Right renal pelvis (tissue), 4 donors: ENCODE measurements at places on chromosomes 12 and 14.
A peak's percentile ranks its signal among the peaks of the same experiment; 100 is the strongest.

- no peak for DNase-seq
Observed at GRCh38 chr12:105212438-105212837, 23.5 kb downstream of the APPL2 start.

DNA sequence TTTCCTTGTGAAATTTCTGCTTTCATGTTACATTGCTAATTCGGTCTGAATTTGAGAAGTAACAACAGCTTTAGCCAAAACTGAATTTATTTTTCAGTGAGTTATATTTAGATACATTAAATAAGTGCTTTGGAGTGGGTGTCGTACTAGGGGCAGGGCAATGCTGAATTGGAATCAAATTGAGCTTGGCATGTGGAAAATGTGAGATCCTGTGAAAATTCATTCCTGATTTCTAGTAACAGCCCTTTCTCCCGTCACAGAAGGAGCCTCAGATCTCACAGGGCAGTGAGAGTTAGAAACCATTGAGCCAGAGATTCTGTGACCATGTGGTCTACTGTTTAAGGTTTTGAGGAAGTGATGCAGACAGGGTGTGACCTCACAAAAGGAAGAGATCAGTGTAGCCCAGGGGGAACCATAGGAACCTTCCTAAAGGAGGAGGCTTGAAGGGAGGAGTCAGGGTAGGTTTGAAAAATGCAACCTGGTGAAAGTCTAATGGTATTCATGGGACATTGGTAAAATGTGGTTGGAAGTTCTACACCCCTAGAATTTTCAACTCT, 1136.8 kb downstream of the AACS start:
- DNase-seq = no peak

GRCh38 chr12:115013236-115013981, 329.4 kb upstream of the TBX3 start:
- DNase-seq = peak; percentile 82

- no peak for DNase-seq
Observed at GRCh38 chr14:101237252-101237616, 324.1 kb upstream of the DIO3 start.

DNA sequence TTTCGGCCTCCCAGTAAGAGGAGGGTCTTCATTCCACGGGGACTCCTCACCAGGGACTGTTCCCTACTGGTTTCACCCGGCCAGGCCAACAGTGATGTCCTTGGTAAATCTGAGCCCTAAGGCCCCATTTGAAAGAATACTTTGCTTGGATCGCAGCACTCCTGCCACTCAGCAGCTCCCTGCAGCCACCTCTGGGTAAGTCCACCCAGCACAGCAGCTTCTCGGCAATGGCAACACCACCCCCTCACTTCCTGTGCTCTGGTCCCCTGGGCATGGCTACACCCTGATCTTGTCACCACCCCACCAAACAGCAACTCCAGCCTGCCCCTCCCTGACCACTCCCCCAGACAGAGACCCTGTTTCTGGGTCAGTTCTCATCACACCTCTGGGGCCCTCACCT, 100.3 kb downstream of the SETD3 start:
- DNase-seq = no peak

DNA sequence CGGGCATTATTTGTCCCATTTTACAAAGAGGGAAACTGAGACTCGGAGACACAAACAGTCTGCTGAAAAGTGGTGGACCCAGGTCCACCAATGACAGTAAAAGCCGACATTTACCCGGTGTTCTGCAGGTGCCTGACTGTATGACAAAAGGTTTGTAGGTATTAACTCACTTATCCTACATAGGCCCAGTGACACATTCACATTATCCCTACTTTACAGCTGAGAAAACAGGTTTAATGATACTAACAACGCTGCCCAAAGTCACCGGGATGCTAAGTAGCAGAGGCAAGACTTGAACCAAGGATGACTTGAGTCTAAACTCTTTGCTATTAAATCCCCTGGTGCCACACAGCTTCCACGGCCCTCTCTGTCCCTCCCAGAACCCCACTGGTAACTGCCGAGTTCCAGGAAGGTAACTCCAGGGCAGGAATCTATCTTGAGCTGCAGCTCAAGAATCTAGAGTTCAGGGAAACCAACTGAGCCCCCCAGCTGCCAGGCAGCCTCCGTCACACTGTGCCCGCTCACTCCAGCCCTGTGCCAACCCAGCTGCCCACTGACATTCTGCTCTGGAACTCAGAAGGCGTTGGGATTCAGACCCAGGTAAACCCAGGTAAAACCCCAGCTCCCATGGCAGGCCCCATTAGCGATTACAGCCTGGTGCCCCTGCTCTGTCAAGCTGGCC, 33.7 kb downstream of the SYNE3 start:
- DNase-seq = no peak

DNA sequence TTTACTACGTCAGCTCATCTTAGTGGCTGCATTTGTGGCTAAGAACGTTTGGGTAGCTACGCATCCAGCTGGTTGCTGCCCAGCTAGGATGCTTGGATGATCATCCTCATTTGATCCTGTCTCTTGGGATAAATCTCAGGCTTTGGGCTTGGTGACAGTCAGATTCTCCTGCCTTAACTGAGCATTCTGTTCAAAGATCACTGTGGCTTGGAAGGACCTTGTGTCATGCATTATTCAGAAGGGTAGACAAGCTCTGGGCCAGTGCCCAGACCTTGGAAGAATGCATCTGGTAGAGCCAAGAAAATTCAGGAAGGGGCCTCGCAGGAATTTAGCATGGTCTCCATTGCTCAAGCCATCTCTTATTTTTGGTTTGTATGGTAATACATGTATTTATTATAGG, 188.4 kb downstream of the NRXN3 start:
- no peak for DNase-seq

GRCh38 chr14:102325791-102326345, 6.3 kb downstream of the ZNF839 start:
- no peak for DNase-seq

DNA sequence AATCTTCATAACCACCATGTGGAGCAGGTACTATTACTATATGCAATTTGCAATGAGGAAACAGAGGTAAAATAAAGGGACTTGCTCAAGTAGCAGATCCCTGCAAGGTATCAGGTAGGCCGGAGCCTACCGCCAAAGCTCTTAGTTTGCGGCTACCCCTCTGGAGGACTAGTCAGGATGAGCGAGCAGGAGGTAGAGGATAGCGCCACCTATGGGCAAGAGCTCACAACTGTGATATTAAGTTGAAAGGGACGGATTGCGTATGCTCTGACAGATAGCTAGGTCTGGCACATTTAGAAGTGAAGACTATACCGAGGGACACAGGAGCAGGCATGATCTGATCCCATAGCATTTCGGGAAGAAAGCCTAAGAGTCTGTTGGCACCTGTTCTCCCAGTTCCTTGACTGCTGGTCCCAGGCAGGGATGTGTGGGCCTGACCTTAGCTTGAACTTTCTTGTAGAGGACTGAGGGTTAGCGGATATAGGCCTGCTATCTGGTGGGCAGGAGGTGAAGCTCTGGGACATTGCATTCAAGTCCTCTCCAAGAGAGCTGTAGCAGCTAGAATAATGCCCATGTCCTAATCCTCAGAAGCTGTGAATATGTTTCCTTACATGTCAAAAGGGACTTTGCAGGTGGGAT, 48.0 kb downstream of the SLC17A8 start:
- peak; percentile 8 for DNase-seq

- no peak for DNase-seq
Observed at GRCh38 chr14:60134702-60135101, 30.5 kb downstream of the DHRS7 start.

DNA sequence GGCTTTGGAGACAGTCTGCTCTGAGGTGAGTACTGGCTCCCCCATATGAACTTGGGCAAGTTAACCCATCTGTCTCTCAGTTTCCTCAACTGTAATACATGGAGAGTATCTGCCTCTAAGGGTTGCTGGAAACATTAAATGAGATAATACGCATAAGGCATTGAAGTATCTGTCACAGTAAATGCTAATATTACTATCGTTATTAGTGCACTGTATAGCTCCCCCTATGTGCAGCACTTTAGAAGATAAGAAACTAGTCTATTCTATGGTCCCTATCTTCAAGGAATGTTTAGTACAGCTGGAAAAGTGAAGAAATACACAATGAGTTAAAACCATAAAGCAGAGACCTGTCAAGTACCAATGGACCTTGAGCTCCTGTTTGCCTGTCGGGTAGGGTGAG, 51.7 kb upstream of the CFL2 start:
- DNase-seq = no peak

DNA sequence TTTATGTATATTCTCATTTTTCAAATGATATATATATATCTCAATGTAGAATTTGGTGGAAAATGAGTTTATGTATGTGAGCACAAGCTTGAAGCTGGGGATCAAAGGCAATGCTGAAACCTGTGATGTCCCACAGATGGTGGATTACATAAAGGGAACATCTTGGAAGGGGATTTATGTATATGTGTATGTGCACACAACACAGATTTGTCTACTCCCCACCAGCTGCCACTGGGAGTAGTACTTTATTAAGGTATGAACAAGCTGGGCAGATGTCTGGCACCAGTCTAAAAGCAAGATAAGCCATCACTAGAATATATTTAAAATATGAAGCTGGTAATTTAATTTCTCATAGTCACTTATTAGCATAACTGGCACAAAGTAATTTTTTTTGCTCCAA, 895.6 kb downstream of the SLC6A15 start:
- no peak for DNase-seq

GRCh38 chr14:91586410-91586809, 76.3 kb upstream of the PPP4R3A start:
- DNase-seq = no peak

DNA sequence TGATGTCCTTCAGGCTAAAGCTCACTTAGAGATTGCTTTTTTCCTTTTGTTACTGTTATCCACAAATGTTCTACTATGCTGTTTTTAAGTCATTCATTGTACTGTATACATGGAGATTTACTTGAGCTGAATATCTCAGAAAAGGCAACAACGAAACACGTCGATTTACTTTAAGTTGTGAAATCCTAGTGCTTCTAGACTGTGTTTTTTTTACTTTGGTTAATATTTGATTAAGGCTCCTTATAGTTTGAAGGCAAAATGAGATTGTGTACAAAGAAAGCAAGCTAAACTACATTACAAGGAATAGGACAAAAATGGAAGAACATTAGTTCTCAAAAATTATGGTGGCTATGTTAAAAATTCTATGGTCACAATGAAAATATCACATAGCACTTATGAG, 114.5 kb downstream of the SLC35F4 start:
- no peak for DNase-seq

GRCh38 chr12:19657118-19657731, 217.9 kb downstream of the AEBP2 start:
- no peak for DNase-seq

DNA sequence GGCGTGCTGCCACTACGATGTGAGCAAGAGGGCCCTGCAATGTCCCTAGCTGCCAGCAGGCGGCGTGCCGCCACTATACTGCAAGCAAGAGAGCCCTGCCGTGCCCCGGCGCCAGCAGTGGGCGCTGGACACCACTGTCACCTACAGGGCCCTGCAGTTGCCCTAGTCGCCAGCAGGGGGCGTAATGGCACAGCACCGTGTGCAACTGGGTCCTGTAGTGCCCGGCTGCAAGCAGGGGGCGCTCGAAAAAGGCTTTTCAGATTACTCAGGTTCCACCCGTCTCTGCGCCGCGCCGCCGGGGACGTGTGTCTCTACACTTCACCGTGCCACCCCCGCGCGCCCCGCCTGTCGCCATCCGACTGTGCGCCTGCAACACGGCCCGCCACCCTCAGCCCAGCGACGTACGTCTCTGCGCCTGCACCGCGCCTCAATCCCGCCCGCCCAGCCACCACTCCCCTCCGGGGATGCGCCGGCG, 1356.9 kb downstream of the TMEM121 start:
- DNase-seq = no peak

DNA sequence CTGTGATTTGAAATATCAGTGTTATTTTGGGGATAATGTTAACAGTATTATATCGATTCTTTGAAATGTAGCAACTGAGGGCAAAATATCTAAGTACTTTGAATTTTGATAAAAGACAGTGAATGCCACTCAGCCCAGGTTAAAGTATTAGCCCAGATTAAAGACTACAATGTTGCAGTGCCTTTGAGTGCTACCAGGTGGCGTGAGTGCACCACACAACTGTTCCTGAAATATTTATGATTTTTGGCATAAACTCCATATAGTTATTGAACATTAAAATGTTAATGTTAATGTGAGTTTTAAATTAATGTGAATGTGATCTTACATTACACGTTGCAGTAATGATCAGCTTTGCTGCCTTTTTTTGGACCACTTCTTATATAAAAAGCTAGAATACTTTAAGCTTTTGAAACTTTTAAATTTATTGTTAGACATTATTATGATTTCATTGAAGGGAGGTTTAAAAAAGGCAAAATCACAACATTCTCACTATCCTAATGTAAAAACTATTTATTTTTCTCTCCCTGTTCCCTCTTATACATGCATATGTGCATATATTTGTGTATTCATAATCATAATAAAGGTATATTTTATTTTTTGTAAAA, 22.5 kb downstream of the MRPS35 start:
- DNase-seq = no peak

GRCh38 chr12:89307474-89308253, 44.6 kb downstream of the DUSP6 start:
- DNase-seq = no peak

GRCh38 chr12:5328669-5329517, 103.0 kb upstream of the NTF3 start:
- DNase-seq = no peak

GRCh38 chr14:101889366-101889765, 75.0 kb upstream of the DYNC1H1 start:
- no peak for DNase-seq

DNA sequence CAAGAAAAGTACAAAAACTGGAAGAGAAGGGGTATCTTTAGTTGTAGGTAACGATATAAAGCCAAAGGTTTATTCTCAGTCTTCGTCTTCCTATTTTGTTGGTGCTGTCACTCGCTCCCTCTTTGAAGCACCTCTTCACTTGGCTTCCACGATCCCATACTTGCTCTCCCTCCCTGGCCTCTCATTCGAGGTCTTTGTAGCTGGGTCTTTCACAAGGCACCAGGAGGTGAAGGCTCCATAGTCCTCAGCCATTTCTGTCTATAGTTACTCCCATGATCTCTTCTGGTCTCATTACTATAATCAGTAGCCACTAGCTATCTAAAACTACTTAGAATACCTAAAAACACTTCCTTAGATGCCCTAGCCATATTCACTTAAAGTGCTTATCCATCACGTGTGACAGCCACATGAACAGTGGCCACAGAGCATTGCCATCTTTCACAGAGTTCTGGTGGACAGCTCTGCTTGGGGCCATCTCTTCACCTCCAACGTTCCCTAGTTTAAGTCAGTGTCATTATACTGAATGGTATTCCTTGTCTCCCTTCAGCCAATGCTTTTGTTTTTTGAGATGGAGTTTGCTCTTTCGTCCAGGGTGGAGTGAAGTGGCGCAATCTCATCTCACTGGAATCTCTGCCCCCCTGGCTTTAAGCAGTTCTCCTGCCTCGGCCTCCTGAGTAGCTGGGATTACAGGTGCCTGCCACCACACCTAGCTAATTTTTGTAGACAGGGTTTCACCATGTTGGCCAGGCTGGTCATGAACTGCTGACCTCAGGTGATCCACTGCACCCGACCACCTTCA, 57.1 kb downstream of the ATP2A2 start:
- DNase-seq = no peak

DNA sequence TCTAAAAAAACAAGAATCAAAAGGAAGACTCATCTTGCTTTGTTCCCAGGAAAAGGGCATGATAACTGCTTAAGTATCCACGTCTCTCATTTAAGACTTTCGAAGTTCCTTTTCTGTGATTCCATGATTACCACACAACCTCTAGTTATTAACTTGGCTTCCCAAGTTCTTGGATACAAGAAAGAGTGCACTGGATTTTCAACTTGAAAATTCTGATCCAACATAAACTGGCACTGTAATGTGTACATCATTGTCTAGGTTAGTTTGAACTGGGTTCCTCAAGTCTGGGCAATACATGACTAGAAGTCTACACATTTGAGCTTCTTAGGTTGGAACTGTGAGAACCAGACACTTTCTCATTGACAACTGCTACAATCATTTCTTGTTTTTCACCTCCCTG, 1.6 kb downstream of the KLHL28 start:
- DNase-seq = no peak
